ENCODE measurements at places on chromosomes 7 and 10.

- DNase-seq = no peak
These were observed 302.2 kb downstream of the ADARB2 start for GRCh38 chr10:1434912-1435692.

GRCh38 chr7:84247591-84247990, 53.0 kb upstream of the SEMA3A start:
- no peak for DNase-seq

GRCh38 chr10:127979566-127979965, 72.7 kb downstream of the PTPRE start:
- no peak for DNase-seq

GRCh38 chr7:100485471-100485876, 1.7 kb downstream of the NYAP1 start:
- no peak for DNase-seq

DNA sequence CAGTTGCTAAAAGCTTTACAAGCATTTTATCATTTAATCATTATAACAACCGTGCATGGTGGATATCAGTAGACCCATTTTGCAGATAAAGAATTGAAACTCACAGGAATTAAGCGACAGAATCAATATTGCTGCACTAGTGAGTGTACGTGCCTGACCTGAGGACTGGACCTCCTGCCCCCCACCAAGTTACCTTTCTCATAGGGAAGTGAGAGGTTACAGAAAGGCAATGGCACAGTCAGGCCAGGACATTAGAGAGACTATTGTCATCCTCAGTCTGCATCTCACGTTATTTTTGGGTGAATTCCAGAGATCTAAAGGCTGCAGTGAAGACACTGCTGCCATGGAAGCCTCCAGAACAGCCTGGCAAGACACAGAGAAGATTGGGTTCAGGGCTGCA, 80.9 kb downstream of the WDFY4 start:
- DNase-seq = no peak

DNA sequence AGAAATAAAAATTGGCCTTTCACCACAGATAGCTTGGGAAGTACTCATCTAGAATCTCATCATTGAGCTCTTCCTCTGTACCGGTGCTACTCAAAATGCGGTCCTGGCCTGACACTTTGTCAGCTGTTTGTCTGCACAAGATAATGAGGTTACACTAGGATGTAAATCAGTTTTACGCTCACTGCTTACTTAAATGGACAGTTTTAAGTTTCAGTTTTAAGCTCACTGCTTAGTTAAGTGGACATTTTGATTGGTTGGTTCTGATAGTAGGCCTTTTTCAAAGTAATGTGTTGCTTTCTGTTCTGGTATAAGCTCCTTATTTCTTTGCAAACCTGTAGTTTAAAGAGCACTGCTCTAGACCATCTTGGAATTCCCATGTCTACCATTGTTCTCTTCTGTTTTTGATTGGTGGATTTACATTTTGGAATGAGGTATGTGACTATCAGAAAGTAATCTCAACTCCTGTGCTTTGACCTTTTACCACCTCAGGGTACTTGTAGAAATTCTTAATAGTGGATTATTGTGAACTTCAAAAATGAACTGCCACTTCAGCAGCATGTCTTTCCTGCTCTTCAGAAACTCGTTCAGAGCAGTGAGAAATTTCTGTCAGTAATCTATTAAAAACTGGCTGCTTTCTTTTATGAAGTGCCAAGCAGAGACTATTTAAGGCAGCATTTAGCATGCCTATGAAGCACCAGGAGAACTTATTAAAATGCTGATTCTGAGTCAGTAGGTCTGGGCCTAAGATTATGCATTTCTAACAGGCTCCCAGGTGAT, 55.0 kb downstream of the C1GALT1 start:
- no peak for DNase-seq

- DNase-seq = no peak
These were observed at the start of gene PLXDC2 for GRCh38 chr10:19816411-19817230. Gene PLXDC2 (plus strand): TSS chr10:19816432.

DNA sequence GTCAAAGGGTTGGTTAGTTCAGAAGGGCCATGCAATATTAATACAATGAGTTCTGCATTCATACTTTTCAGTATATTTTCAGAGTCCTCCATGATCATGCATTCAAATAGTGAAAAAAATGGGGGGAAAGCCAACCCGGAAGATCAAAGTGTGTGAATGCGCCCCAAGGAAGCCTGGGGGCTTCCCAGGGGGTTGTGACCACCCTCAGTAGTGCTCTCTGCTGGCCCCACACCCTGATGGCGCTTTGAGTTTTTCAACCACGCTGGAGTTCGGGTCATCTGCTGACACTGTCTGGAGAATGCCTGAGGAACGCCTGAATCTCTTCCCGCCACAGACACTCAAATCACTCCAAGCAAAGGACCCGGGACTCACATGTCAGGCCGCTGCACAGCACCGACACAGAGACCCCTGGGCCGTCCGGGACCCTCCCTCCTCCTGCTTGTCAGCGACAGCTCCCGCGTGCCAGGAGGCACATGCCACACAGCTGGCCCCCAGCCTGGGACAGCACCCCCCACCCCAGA, 1.0 kb downstream of the TNS3 start:
- no peak for DNase-seq

DNA sequence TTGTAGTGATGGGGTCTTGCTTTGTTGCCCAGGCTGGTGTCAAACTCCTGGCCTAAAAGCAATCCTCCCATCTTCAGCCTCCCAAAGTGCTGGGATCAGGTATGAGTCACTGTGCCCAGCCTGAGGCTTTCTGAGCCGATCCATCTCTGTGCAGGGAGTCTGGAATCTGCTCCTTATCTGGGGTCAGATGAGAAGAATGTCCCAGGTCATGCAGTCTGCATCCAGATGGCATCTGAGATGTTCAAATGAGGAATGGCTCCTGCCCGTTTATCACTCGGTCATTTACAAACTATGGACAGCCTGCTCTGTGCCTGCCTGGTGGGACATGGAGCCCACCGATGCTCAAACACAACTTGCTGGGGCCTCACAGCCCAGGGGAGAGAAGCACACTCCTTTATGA, 11.1 kb upstream of the SLC18A3 start:
- DNase-seq = no peak

DNA sequence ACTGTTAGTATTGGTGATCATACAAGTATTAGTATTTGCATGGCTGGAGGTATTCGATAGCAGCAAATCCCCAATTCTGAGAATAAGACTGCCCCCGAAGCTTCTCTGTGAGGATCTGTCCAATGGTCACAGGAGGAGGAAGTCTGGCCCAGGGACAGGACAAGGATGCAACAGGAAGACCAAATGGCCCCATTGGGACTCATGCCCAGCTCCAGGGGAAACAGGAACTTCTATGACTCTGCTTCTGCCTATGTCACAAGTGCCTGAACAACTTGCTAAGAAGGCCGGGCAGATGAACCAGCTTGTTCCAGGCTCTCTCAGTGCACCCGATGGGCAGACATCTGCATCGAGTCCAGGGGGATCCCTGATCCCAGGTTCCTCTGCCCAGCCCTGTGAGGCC, 172.0 kb upstream of the GRB10 start:
- no peak for DNase-seq

DNA sequence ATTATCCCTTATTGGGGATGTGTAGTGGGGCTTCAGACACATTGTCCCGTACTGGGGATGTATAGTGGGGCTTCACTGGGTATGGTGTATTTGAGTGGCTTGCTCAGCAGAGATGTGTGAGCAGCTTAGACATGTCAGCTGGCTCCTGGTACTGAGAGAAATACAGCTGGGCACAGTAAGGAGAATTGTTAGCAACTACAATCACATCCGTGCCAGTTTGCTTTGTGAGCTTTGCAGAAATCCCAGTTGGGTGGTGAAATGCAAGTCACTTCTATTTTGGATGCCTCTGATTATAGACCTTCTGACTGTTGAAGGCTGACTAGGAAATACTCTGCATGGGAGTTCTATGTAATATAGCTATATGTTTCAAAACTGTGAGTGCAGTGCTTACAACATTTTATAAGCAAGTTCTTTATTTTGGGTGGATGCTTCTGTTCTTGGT, 10.8 kb downstream of the CCNY start:
- DNase-seq = no peak

GRCh38 chr10:103653581-103654037, 160.1 kb downstream of the NEURL1 start:
- no peak for DNase-seq

DNA sequence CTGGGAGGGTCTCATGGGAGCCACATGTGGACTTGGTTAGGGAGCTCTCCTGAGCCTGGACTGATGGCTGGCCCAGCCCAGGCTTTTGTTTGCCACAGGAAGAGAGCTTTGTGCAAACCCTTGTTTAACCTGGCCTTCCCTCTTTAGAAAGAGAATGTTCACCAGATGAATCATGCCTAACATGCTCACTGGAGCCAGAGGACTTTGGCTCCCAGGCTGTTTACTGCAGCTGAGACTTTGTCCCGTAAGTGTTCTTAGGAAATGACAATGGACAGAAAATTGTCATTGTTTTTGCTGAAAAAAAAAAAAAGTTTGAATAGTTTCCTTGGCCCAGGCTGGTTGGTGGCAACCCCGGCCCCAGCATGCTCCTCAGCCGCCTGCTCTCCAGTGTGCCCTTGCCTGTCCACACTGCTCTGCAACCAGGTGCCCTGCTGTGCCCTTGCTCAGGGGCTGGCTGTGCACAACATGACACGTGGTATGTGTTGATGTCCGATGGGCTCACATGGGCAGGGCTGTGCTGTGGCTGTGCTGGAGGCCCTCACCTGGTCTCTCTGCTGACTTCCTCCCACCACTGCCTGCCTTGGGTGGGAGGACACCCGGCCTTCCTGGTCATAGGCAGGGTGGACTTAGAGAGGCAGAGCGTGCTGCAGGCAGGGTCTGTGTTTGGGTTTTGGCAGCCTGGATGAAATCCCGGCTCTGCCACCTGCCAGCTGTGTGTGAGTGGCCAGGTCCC, 215.3 kb upstream of the ZNF32 start:
- DNase-seq = no peak

GRCh38 chr10:80493522-80494051, 39.5 kb downstream of the TSPAN14 start:
- no peak for DNase-seq

- DNase-seq = no peak
These were observed 933.0 kb upstream of the PHF14 start for GRCh38 chr7:10040674-10041073.

GRCh38 chr10:17406036-17406834, 48.2 kb downstream of the ST8SIA6 start:
- DNase-seq = no peak

- no peak for DNase-seq
These were observed 38.5 kb downstream of the POR start for GRCh38 chr7:75953431-75953830.

DNA sequence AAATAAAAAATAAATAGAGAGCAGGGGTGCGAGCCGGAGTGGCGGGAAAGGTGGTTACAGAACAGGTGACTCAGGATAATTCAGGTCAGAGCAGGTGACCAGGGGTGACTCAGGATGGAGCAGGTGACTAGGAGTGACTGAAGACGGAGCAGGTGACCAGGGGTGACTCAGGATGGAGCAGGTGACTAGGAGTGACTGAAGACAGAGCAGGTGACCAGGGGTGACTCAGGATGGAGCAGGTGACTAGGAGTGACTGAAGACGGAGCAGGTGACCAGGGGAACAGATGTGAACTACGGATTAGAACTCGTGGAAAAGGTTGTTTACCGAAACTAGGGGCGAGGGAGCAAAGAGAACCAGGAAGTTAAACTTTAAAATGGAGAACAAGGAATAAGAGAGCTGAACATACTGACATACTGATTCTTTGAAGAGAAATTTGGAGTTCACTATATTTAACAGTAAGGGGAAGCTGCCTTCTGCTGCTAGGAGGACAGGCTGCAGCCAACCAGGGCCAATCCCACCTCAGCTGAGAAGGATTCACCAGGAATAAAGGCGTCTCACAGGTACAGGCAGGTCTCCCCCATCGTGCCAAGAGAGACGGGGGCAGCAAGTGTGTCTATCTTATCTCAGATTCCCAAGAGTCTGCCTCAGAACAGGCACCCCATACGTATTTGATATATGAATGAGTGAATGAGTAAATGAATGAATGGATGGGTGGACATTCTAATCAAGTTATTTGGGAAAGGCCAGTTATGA, 101.3 kb downstream of the CPXM2 start:
- no peak for DNase-seq

GRCh38 chr10:97030894-97031293, 154.9 kb downstream of the SLIT1 start:
- DNase-seq = no peak

DNA sequence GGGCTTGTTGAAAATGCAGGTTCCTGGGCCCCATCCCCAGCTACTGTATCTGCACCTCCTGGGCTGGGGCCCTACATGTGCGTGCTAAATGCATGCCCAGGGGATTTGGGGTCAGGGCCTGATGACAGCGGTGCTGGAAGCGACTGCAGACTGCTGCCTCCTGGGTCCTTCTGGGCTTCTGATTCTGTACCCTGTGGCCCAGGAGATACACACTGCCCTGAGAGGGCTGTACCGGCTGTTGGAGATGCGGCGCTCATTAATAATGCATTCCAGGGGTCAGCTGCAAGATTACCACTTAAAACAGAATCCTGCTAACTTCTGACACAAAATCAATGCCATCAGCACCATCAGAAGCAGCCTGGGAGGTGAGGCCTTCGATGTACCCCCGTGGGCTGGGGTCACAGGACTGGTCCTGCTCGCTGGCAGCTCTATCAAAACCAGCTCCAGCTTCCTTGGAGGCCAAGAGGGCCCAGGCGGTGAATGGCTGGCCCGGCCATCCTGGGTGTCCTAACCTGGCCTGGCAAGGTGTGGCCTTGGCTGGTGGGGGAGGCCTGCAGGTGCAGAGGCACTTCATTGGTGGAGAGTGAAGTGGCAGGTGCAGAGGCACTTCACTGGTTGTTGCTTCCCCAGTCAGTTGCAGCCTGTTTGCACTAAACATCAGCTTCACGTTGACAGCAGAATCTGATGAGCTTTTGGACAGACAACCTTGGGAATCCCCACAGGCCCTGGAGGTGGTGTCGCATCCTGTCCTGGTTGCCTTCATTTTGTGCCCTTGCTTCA, 79.2 kb downstream of the GLRX3 start:
- no peak for DNase-seq

GRCh38 chr10:12720217-12720981, 281.1 kb downstream of the CCDC3 start:
- DNase-seq = no peak

- DNase-seq = no peak
These were observed 32.9 kb upstream of the CUX1 start for GRCh38 chr7:101784292-101785127.

DNA sequence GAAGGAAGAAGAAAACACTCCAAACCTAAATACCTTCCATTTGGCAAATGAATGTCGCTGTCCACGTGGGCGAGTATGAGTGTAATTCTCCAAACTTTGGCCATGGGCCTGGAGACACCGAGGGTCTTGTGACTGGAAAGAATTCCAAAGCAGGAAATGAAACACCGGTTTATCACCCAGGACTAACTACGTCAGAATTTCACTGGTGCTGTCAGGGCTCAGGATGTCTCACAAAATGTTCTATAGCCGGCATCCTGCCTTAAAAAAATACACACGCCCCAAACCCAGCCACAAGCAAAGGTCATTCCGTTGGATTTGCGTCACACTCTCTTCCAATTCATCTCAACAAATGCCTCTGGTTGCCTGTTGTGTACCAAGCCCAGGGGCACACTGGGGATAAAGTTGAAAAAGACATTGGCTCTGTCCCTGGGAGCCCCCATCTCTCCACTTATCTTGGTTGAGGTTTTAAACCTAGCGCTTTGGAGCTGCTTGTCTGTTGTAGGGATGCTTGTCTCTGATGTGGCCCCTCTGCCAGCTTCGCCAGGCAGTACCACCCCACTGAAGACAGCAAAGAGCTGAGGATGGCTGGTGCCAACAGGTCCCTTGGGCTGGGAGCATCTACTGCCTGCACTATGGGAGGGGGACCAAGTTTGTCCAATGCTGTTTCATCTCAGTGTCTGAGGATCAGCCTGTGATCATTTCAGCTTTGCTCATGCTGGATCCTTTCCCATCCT, 31.2 kb downstream of the GSTO2 start:
- DNase-seq = no peak

GRCh38 chr7:158631574-158632195, 44.1 kb upstream of the PTPRN2 start:
- no peak for DNase-seq

All from activated CD4-positive, alpha-beta T cell treated with anti-CD3 and anti-CD28 coated beads for 4 hours (primary cell).